ENCODE measurements at places on chromosomes 5 and 9.

GRCh38 chr5:87705876-87706275 is 293.1 kb upstream of the CCNH start:
- no peak for DNase-seq

GRCh38 chr5:2111569-2112105 is 228.9 kb upstream of the IRX4 start:
- no peak for DNase-seq

GRCh38 chr5:131545845-131546244 is 89.2 kb downstream of the RAPGEF6 start:
- DNase-seq: no peak

- no peak for DNase-seq
Observed at GRCh38 chr5:139702548-139702947, 54.4 kb downstream of the CXXC5 start.

GRCh38 chr5:153905219-153905618 is 133.5 kb downstream of the FAM114A2 start:
- no peak for DNase-seq

GRCh38 chr9:127174386-127175318 is 52.2 kb upstream of the ANGPTL2 start:
- DNase-seq: no peak

- DNase-seq: no peak
Observed at GRCh38 chr9:121088576-121088975, 13.8 kb downstream of the CNTRL start.

DNA sequence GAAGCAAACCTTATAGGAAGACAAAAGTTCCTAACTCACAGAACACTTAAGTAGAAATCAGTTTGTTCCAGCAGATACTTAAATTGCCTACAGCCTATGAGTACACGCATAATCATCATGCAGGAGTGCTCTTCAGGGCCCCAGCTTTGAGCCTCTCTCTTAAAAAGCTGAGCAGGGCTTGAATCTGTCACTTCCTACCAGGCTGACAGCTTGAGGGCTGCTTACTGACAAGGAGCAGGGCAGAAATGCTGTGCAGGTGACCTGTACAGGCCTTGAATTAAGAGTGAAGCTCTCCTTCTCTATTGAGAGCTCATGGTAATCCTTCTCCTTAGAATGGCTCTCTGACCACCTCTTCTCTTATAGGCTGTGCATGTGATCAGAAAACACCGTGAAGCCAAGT is 66.5 kb upstream of the MAST4 start:
- DNase-seq: no peak

DNA sequence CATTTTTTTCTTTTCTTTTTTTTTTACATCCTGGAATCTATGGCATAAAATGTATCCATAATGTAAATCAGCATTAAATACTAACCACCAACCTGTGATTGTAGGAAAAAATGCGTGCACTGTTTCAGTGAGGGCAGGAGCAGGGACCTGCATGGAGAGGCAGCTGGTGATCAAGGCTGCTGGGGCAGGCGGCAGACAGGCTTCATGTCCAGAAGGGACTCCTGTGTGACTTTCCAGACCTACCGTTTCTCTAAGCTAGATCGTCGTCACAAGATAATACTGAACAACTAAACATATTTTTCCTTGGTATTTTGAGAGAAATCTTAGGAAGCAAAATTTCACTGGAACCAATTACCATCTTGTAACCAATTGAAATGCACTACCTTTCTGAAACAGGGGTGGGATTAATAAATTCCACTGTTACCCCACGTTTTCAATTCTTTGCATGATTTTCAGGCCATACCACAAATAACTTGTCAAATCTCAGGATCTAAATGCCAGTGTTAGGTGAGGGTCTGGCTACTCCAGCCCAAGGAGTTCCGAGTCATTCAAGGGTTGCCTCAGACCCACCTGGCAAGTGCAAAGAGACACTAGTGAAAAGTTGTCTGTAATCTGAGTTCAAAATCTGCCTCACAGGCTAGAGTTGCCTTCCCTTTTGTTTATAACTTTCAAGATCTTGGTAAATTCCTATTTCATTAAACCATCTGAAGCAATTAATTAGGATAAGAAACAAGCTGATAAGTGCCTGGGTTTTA is 198.2 kb downstream of the SEMA5A start:
- DNase-seq: no peak

GRCh38 chr5:176538989-176539384 is 1.8 kb upstream of the RNF44 start:
- DNase-seq: no peak

DNA sequence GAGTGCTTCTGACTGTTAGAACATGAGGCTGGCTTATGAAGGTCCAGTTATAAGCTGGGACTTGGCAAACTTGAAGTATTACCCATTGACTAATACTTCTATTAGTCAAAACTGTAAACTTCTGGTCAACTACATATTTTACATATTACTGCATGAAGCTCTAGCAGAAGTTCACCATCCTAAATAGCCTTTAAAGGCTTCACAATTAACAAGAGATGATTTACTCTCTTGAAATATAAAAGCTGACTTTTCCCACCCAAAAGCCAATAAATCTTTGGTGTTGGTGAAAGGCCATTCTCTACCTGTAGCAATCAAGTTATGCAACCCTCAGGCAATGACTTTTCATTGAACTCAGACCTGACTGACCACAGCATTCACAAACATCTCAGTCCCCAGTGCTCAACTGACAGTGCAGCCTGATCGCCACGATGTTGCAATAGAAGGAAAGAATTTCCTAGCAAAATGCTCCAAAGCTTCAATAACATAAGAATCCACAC is 345.6 kb downstream of the EBF1 start:
- no peak for DNase-seq

GRCh38 chr9:91842358-91843049 is 107.5 kb downstream of the ROR2 start:
- no peak for DNase-seq

DNA sequence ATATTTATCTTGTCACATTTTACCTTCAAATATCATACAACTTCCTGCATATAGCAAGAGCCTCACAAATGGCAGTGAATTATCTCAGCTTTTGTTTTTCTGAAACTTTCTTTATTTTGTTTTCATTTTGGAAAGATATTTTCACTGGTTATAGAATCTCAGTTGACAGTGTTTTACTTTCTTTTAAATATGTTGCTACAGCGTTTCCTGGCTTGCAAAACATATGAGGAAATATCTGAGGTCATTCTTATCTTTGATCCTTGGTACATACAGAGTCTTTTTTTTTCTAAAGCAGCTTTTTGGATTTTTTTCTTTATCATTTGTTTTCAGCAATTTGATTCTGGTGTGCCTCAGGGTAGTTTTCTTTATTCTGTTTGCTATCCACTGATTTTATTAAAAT is 77.6 kb upstream of the CEP78 start:
- no peak for DNase-seq

GRCh38 chr5:39201160-39201780 is 18.1 kb downstream of the FYB1 start:
- no peak for DNase-seq

DNA sequence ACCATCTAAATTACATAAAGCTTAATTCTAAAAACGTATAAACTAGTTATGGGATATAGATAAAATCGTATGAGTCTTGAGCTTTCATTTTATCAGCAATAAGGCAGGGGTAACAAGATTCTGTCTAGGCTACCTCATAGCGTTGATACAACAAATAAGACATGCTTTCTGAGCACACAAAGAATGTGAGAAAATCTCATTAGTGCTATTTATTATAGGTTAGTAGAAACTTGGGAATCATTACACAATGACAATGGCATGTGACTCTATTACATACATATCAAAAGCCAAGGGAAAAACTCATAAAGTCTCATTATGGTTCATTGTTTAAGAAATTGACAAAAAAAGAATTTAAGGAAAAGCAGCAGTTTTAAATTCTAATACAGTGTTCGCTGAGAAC is 448.6 kb downstream of the PLK2 start:
- no peak for DNase-seq

GRCh38 chr5:133048993-133049725 is 2.7 kb upstream of the HSPA4 start:
- no peak for DNase-seq

GRCh38 chr9:108746001-108746400 is 109.8 kb downstream of the ACTL7B start:
- DNase-seq: no peak

DNA sequence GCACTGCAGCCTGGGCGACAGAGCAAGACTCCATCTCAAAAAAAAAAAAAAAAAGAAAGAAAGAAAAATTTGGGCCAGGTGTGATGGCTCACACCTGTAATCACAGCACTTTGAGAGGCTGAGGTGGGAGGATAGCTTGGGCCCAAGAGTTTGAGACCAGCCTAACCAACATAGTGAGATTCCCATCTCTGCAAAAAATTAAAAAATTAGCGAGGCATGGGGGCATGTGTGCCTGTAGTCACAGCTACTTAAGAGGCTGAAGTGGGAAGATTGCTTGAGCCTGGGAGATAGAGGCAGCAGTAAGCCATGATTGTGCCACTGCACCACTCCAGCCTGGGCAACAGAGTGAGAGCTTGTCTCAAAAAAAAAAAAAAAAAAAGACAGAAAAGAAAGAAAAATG is 2.9 kb upstream of the SIT1 start:
- DNase-seq: no peak

- DNase-seq: no peak
Observed at GRCh38 chr5:131945551-131946168, at the start of gene MEIKIN. MEIKIN (minus strand) TSS chr5:131945663; CDS start chr5:131945505, 158 bp downstream.

DNA sequence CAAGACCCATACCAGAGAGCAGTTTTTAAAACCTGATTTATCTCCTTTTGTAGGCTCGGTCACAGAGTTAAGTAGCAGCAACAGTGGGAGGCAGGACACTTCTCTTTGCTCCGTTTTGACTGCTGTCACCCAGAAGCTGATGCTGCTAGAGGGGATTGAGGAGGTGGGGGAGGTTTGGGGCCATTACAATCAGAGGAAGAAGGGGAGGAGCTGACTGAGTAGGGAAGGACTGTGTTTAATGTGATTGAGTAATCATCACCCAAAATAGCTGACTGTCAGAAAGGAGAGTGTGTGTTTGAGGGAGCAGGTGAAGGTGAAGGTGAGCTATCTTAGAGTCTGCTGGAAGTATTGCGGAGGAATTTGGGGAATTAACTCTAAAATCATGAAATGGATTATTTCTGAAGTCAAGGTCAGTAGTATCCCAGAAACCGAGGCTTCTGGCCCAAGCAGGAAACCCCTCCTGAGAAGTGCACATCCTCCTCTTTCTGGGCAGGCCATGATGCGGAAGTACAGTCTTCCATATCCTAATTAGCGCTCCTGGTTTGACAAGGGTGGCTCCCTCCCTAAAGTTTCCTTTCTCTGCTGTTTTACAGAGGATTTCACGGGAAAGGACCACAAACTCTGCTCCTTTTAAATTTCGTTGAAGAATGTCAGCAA is 214.9 kb downstream of the PLK2 start:
- DNase-seq: no peak

GRCh38 chr9:14298601-14299022 is 15.3 kb downstream of the NFIB start:
- DNase-seq: no peak

- DNase-seq: no peak
Observed at GRCh38 chr9:78559449-78559885, 262.5 kb downstream of the PSAT1 start.

DNA sequence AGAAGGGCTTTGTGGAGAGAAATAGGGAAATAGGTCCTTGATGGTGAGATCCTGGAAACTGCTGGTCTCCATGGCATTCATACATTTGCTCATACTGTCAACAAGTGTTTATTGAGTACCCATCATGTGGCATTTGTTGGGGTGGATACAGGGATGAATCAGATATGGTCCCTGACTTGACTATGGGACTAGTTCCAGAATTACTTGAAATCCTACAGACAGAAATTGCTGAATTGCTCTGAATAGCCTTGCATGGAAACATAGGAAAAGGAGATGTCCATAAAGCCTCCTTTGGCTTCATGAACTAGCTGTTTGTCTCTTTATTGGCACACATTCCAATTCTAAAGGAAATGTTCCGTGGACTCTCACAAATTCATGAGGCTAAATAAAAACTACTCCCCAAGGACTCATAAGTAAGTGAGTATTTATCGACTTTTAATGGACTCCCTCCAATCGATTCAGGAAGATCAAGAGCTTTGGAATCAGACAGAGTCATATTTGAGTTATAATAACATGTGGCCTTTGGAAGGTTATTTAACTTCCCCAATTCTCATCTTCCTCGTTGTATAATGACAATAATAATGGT is 122.4 kb upstream of the C6 start:
- no peak for DNase-seq

GRCh38 chr5:33240558-33240957 is 200.2 kb upstream of the TARS1 start:
- DNase-seq: no peak

- DNase-seq: no peak
Observed at GRCh38 chr5:591746-592145, 20.4 kb upstream of the CEP72 start.

DNA sequence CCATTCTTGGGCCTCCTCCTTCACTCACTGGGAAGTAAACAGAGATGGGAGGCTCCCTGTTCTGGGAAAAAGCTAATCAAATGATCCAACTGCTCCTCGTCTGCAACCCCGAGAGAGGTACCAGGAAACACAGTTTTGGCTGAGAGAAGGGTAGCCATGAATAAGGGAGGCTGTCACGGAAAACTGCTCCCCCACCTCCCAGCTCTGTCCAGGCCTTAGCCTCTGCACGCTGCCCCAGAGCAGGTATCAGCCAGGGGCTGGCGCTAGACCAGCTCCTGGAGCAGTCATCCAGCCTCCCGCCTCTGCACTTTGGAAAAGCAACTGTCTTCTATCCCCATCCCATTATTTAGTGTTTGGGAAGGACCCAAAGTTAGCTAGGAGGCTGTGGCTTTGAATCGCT is 266.1 kb downstream of the NDUFS4 start:
- DNase-seq: no peak

GRCh38 chr9:18683312-18683711 is 209.4 kb downstream of the ADAMTSL1 start:
- no peak for DNase-seq

GRCh38 chr5:180596668-180597231 is 5.5 kb upstream of the SCGB3A1 start:
- no peak for DNase-seq

DNA sequence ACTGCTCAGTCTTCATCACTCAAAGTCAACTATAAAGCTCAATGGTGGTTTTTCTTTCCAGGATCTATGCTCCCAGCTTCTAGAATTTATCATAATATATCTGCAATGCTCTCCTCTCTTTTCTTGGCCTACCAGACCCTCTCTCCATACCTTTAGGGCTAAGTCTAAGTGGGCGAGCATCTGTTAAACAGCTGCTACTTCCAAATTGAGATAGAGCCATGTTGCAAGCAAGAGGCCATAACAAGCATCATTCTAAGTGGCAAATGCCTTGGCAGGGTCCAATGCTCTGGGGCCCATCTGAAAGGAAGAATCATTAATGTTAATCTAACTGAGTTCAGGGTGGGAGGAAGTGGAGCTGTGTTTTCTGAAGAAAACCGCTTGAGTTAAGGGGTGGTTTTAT is 324.0 kb downstream of the TLR4 start:
- no peak for DNase-seq

DNA sequence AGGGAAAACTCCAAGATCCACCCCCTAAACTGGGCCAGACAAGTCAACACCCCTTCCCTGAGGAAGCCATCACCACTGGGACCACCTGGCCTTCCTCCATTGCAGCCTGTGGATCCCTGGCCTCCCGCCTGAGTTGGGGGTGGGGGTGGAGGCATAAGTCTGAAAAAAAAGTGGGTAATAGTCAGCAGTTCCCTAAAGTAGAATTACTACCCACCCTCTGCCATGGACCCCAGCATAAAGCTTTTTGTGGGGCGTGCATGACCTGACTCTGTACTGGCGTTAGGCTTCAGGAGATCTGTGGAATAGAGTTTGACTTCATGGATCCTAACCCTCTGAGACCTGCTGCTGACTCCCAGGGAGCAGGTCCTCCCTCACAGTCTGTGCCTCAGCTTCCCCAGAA is 2.0 kb upstream of the CXXC5 start:
- no peak for DNase-seq

- DNase-seq: peak; percentile 94
Observed at GRCh38 chr9:33473643-33474352, at the start of gene NOL6. NOL6 (minus strand) TSS chr9:33473924; CDS start chr9:33473842, 82 bp downstream.
